ENCODE measurements at places on chromosomes 4 and X.

DNA sequence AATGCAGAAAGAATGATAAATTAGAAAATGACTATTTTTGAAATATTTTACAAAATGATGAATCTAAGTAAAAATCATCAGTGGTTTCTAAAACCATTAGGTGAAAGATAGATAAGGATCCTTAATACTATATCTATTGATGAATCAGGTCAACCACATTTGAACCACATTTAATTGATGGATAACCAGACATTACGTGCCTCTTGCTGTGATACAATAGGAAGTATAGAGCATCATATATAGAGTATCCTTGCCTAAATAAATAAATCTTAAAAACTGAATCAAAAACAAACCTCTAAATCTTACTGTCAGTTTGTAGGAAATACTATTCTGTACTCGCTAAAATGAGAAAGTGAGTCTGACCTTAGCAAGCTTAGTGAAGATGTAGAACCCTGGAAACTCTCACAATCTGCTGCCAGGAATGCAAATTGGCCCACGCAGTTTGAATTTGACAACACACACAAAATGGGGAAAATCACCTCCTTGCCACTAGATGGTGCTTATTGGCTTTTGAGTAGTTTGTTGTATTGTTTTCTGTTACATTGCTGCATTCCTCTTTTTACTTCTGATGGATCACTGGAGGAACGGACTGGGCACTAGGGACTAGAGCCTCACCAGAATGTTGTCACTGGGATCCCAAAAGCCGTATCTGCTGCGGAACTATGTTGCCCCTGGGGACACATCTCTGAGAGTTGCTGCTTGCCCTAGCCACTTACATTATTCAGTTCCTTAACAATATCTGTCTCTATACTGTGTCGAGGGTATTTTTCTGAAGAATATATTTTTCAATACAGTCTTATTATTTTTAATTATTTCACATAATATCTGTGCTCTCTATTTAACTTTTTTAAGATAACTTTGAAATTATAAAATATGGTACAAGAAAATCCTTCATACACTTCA is 25.4 kb upstream of the SLAIN2 start:
- H3K36me3 ChIP-seq = no peaks in the 10 kb centered on the region
- DNase-seq = peak; percentile 70
- H3K4me1 ChIP-seq = no peaks in the 10 kb centered on the region
- no peak overlapping the region for H3K27ac ChIP-seq
- no peaks in the 10 kb centered on the region for H3K27me3 ChIP-seq

DNA sequence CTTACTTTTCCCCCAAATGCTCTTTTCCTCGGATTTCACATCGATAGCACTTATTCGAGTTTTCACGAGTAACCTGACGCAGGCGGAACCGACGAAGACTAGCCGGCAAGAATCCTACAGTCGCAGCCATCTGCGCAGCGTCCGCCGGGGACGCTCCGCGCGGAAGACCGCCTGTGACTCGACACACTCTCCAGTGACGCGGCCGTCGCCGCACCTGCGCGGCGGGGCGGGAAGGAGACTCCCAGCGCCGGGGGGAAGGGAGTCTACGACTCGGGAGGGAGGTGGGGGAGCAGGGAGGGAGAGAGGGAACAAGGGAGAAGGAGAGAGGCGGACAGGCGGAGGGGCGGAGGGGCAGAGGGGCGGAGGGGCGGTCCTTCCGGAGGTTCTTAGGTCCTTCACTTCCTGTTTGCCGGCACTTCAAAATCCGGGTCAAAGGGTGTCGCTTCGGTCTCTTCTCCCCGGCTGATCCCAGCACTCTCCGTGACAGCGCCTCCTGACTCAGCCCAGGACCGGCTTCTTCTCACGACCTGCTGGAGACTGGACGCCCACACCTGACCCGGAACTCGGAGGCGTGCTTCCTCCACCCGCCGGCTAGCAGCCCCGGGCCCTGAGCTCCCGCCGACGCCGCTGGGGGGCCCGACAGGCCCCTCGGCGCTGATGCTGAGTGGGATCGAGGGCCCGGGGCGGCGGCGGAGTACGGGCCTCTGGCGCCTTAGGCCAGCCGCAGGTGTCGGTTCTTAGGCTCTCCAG is at the start of gene USP38:
Gene USP38, plus strand, starts transcription at position 415 of the 750 bp plus-strand sequence. CDS start 534 bp downstream, outside the sequence.
- no peaks in the 10 kb centered on the region for H3K27me3 ChIP-seq
- H3K4me3 ChIP-seq = peak within 1 kb of the TSS; percentile 62
- peaks cover 4% of the 10 kb centered on the region for H3K36me3 ChIP-seq
- DNase-seq = peak; percentile 93
- H3K4me1 ChIP-seq = peaks cover 8% of the 10 kb centered on the region

GRCh38 chr4:105061731-105062130 is 84.9 kb upstream of the TET2 start:
- H3K4me3 ChIP-seq = no peak overlapping the region
- H3K27ac ChIP-seq = no peak overlapping the region
- no peaks in the 10 kb centered on the region for H3K27me3 ChIP-seq

DNA sequence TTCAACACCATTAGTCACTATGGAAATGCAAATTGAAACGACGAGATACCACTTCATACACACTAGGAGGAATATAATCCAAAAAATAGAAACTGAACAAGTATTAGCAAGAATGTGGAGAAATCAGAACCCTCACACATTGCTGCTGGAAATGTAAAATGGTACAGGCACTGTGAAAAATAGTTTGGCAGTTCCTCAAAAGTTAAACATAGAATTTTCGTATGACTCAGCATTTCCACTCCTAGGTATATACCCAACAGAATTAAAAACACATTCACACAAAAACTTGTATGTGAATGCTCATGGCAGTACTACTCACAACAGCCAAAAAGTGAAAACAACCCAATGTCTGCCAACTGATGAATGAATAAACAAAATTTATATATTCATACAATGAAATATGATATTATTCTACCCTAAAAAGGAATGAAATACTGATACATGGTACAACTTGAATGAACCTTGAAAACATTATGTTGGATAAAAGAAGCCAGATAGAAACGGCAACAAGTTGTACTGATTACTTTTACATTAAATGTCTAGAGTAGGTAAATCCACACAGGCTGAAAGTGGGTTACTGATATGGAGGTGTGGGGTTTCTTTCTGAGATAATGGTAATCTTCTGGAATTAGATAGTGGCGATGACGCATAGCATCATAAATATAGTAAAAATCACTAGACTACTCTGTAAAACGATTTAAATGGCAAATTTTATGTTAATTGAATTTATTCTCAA is 22.3 kb downstream of the TEC start:
- H3K36me3 ChIP-seq = no peaks in the 10 kb centered on the region
- H3K27ac ChIP-seq = no peak overlapping the region
- H3K4me1 ChIP-seq = no peaks in the 10 kb centered on the region

GRCh38 chrX:96841325-96841724 is 42.4 kb upstream of the RPA4 start:
- no peak overlapping the region for H3K27ac ChIP-seq
- DNase-seq = no peak
- H3K4me3 ChIP-seq = no peak overlapping the region
- H3K36me3 ChIP-seq = no peaks in the 10 kb centered on the region

DNA sequence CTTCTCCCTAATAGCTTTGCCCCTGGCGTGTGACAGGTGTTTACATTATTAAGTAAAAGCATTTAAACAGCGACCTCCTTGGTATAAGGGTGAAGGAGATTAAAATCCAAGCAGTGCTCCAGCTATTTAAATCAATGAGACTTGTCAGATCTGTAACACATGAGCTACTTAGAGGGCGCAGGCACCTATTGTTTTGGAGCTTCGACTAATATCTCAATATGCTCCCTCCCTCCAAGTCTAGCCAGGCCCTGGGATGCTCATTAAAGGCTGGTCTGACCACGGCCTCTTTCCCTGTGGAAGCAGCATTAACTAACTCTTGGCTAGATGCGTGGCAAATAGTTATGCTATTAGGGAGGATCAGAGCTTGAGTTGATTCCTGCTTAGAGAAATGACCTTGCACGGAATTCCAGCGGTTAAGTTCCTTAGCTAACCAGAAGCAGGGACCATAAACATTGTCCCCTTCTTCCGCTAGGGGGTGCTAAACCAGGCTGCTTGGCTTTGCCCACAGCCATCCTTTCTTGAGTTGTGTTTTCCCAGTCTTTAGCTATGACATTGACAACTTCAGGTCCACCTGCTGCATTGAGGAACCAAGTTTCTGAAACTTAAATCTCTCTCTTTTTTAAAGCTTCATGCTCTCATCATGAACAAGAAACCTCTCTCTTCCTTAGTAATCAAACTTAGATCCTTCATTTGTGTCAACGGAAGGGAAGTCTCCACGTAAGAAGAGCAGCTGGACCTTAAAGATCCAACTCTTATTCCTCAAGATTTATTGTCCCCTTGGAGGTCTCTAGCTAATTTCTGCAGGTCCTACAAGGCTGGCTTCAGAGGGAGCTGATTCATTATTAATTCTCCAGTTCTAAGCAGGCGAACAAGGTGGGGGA is 80.7 kb upstream of the IGFBP7 start:
- H3K4me3 ChIP-seq = no peak overlapping the region
- no peaks in the 10 kb centered on the region for H3K36me3 ChIP-seq
- H3K4me1 ChIP-seq = no peaks in the 10 kb centered on the region
- no peak overlapping the region for H3K27ac ChIP-seq
- H3K27me3 ChIP-seq = peaks cover 3% of the 10 kb centered on the region

DNA sequence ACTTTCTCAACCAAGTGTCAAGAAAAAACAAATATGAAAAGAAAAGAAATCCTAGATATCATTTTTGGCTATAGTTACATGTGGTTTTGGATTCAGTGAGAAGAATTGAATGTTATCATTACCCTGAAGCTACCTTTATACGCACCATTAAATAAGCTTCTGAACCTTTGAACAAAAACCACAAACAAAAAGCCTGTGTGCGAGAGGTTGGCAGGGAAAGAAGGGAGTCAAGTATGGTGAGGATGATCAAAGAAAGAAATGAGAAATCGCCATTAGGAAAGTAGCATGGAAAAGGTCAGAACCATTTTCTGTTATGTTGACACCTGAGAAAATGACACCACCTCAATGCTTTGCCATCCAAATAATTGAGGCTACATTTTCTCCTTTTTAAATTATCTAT is 1.2 kb upstream of the SLC7A11 start:
- no peak overlapping the region for H3K27ac ChIP-seq
- no peak overlapping the region for H3K4me3 ChIP-seq
- DNase-seq = no peak
- no peaks in the 10 kb centered on the region for H3K36me3 ChIP-seq
- peaks cover 7% of the 10 kb centered on the region for H3K4me1 ChIP-seq
- no peaks in the 10 kb centered on the region for H3K27me3 ChIP-seq

- no peak overlapping the region for H3K27ac ChIP-seq
- H3K4me3 ChIP-seq = no peak overlapping the region
- H3K4me1 ChIP-seq = no peaks in the 10 kb centered on the region
- no peak for DNase-seq
- H3K27me3 ChIP-seq = no peaks in the 10 kb centered on the region
These were observed 225.3 kb downstream of the ANAPC10 start for GRCh38 chr4:144872508-144873225.

DNA sequence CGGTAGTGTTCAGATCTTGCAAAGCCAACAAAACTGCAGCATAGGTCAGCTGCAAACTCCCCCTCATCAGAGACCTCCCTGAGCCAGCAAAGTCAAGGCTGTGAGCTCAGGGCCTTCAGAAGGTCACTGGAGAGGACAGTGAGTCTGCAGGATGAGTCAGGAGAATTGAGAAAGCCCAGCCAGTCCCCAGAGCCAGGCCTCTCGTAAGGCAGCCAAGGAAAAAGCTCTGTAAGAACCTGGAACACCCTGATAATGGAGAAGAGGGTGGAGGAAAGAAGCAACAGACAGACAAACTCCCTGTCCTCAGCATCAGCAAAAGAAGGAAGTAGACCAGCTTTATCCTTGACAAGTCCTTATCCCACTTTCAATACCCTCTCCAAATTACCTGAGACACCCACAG is 33.0 kb downstream of the GRIA3 start:
- no peak overlapping the region for H3K27ac ChIP-seq
- no peaks in the 10 kb centered on the region for H3K27me3 ChIP-seq
- H3K4me3 ChIP-seq = no peak overlapping the region
- DNase-seq = no peak
- no peaks in the 10 kb centered on the region for H3K36me3 ChIP-seq
- H3K4me1 ChIP-seq = no peaks in the 10 kb centered on the region

- no peaks in the 10 kb centered on the region for H3K36me3 ChIP-seq
- H3K27me3 ChIP-seq = no peaks in the 10 kb centered on the region
- H3K27ac ChIP-seq = no peak overlapping the region
- no peak overlapping the region for H3K4me3 ChIP-seq
- no peaks in the 10 kb centered on the region for H3K4me1 ChIP-seq
These were observed 31.8 kb upstream of the NKX6-1 start for GRCh38 chr4:84530871-84531270.

- no peaks in the 10 kb centered on the region for H3K27me3 ChIP-seq
- no peaks in the 10 kb centered on the region for H3K4me1 ChIP-seq
- peaks cover 3% of the 10 kb centered on the region for H3K36me3 ChIP-seq
- H3K27ac ChIP-seq = no peak overlapping the region
- peak; percentile 16 for DNase-seq
These were observed 49.8 kb downstream of the SCLT1 start for GRCh38 chr4:129043523-129043922.

- H3K27ac ChIP-seq = no peak overlapping the region
- H3K27me3 ChIP-seq = no peaks in the 10 kb centered on the region
- no peak overlapping the region for H3K4me3 ChIP-seq
- no peak for DNase-seq
These were observed 65.5 kb downstream of the EDNRA start for GRCh38 chr4:147546349-147546748.

DNA sequence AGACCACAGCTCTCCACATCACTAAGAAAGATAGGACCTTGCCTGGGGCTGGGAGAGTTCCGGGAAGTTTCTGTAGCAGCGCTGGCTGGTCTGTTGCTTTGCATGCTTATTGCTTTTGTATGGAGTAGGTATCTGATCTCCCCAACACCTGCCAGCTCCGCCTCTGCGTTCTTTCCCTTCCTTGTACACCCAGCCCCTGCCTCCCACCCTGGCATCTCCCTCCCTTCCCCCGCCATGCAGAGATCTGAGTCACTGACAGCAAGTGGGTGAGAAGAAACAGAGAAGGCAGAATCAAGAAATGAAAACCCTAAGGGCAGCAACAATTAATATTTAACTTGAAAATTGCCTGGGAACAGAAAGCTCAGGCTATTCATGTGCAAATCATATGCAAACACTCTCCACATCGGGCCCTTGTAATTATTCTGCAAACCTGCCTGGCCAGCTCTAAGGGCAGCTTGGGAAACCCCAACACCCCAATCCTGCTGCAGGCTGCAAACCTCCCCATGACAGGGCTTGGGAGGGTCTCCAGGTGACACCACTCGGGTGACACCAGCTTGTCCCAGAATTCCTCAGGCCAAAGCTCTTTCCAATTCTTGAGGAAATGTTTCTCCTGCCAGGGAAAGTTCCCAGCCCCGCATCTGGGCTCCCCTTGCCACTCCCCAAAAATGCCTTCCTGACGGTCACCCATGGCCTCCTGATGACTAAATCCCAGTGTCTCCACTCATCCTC is 257.2 kb downstream of the FBXW7 start:
- H3K36me3 ChIP-seq = no peaks in the 10 kb centered on the region
- no peaks in the 10 kb centered on the region for H3K27me3 ChIP-seq
- no peak for DNase-seq
- no peak overlapping the region for H3K4me3 ChIP-seq

GRCh38 chrX:142978130-142978684 is 47.5 kb upstream of the SPANXN4 start:
- H3K36me3 ChIP-seq = no peaks in the 10 kb centered on the region
- no peak overlapping the region for H3K27ac ChIP-seq
- H3K4me1 ChIP-seq = no peaks in the 10 kb centered on the region
- H3K27me3 ChIP-seq = no peaks in the 10 kb centered on the region

GRCh38 chr4:109191216-109191615 is 111.2 kb downstream of the COL25A1 start:
- H3K27me3 ChIP-seq = no peaks in the 10 kb centered on the region
- DNase-seq = no peak
- H3K4me3 ChIP-seq = no peak overlapping the region
